Stimulated activated CD8-positive, alpha-beta memory T cell treated with anti-CD3 and anti-CD28 coated beads, Interleukin-15, amount 100 ng/mL, for 24 hours (primary cell): ENCODE measurements at places on chromosomes 12 and 14.

DNA sequence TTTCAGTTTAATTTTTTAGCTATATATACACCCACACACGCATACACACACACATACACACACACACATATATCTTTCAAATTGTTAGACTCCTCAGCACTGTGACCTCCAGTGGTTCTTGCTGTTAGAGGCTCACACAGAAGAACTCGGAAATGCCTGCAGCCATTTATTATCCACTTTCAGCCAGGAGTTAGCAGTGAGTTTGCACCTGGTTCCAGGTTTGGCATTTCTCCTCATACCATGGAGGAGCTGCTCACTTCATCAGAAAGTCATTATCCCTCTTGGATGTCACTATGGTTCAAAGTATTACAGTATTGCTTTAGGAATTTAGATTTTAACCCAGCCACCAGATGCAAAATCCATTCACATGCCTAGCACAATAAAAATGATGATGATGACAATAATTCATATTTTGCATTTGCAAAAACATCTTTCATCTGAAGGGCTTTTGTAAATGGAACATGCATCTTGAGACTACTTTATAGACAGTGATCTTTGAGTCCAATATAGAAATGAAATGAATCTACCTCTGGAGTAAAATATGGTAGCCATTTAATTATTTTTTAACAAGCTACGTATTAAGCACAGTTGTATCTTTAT, 42.3 kb downstream of the NPAS3 start:
- no peak for DNase-seq

DNA sequence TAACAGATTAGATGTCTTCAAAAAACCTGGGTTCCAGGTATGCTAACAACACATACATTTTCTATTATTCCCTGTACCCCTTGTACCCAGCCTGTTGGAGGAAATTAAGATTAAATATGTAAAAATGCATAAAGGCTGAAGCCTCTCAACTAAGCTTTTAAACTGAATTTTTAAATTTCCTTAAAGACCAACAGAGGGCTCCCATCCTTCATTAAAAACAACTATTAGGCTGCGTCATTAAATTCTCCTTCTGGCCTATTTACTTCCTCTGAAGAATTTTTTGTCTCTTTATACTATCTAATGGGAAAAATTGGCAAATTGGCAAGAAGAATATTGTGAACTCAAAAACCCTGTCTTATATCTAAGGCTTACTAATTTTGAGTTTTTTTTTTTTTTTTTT, 21.8 kb downstream of the SENP1 start:
- no peak for DNase-seq

GRCh38 chr12:124938587-124938986, 24.1 kb upstream of the UBC start:
- no peak for DNase-seq

DNA sequence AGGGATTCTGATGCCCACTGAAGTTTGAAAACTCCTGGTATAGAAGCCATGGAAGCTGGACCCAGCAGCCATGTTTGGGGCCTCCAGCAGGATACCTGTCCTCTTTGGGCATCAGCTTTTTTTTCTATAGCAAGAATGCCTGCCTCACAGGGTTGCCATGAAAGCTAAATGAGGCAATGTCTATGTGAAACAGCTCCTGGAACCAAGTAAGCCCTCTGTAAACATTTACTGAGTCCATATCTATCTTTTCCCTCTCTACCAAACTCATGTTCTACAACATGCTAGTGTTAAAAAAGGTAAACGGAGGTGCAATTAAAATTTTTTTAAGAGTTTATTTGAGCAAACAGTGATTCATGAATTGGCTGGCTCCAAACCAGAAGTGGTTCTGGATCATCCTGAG, 28.6 kb downstream of the FLVCR2 start:
- DNase-seq: no peak

- no peak for DNase-seq
Measured at GRCh38 chr14:99636487-99636886, 8.4 kb upstream of the HHIPL1 start.

- no peak for DNase-seq
Measured at GRCh38 chr14:51566831-51567582, 84.7 kb upstream of the FRMD6 start.

GRCh38 chr12:24770334-24770733, 178.6 kb downstream of the BCAT1 start:
- DNase-seq: no peak
